ENCODE measurements at places on chromosomes 3 and 15.

DNA sequence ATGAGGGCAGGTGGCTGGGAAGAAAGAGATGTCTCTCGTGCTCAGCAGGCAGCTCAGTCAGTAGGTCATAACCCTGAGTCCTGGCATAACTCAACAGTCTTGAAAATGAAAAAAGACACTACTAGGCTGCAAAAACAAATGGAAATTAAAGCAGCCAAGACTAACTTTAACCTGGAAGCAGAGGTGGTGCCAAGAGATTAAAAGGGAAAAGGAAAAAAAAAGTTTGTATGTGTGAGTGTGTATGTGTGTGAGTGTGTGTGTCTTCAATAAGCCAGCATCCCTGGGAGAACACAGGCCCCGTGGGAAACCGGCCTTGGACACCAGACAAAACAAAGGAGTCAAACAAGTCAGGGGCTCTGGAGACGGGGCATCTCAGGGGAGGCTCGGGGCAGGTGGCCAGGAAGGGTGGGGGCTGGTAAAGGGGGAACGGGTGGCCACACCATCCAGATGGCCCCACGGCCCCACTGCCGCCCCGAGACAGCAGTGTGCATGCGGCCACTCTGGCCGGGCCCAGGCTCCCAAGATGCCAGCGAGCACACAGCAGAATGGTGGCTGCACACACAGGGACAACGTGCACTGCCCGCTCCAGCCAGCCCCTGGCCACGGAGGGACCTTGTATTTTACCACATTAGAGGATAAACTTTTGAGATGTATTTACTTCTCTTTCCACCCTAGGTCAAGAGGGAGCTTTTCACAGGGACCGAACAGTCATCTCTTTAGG lies 23.8 kb downstream of the CYFIP1 start:
- DNase-seq, result no peak

- DNase-seq, result no peak
Observed at GRCh38 chr3:61829722-61830350, 268.5 kb downstream of the PTPRG start.

DNA sequence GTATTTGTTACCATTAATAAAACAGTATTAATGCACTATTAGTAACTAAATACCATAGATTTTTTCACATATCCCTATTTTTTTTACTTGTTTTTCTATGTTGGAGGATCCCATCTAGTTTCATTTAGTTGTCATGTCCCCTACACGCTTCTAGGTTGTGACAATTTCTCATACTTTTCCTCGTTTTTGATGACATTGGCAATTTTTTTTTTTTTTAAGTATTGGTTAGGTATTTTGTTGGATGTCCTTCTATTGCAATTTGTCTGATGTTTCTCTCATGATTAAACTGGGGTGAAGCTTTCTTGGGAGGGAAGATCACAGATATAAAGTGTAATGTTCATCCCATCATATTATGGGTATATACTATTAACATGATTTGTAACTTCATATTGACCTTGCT lies 409.1 kb upstream of the CNTN6 start:
- no peak for DNase-seq

- no peak for DNase-seq
Observed at GRCh38 chr3:138468451-138468850, 34.0 kb downstream of the ESYT3 start.

All from GDM1 (cell line).